Osteoblast (primary cell): ENCODE measurements at places on chromosomes 5 and 9. TPM values are rescaled to one million over a fixed set of nuclear protein-coding genes. Genes with fewer than 3 reads are reported as not detected.
A peak's percentile ranks its signal among the peaks of the same experiment; 100 is the strongest.

TLR4 gene
- total RNA-seq: 44.2 and 46.7 TPM in 2 replicates

CDC14B gene
- total RNA-seq: 43.4 and 44.2 TPM in 2 replicates

NR5A1 gene
- not detected in 2 replicates for total RNA-seq

RNF183 gene
- not detected in 2 replicates for total RNA-seq

NEUROG1 gene
- total RNA-seq: not detected in 2 replicates

C5orf58 gene
- total RNA-seq: not detected in 2 replicates

TMEM174 gene
- not detected in 2 replicates for total RNA-seq

KYAT1 gene
- 3.3 and 4.7 TPM in 2 replicates for total RNA-seq

C7 gene
- total RNA-seq: 0.36 and 0.88 TPM in 2 replicates

PCDHGA8 gene
- 3.5 and 3.6 TPM in 2 replicates for total RNA-seq

LIX1 gene
- not detected in 2 replicates for total RNA-seq

DNA sequence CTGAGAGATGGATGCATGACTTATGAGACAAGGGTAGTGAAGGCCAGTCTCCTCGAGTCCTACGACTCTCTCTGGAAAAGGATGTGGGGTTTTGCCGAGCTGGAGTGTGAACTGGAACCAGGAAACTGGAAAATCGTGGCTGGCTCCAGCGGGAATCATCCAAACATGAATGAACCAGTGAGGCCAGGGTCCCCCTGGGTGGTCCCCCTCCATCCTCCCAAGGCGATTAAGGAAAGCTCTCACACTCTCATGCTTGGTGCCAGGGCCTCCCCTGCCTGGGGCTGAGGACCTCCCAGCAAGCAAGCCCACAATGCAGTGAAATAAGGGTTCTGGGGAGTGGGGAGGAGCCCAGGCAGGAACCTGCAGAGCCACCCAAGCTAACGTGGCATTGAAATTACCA is 9.6 kb upstream of the AMBP start:
- no peak for DNase-seq

DNA sequence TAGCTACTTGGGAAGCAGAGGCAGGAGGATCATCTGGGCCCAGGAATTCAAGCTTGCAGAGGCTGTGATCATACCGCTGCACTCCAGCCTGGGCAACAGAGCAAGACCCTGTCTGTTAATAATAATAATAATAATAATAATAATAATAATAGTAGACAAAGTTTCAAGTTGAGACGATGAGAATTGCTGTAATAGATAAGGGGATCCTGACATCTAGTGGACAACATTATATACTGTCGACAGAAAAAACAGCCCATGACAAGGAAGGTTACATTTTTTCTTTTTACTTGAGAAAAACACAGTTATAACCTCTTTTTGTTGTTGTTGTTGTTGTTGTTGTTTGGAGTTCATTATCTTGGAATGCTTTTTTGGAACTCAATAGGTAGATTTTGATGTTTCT is 35.3 kb downstream of the NDFIP1 start:
- no peak for DNase-seq

- DNase-seq: no peak
Observed at GRCh38 chr5:94173100-94173499, 431.7 kb upstream of the POU5F2 start.

DNA sequence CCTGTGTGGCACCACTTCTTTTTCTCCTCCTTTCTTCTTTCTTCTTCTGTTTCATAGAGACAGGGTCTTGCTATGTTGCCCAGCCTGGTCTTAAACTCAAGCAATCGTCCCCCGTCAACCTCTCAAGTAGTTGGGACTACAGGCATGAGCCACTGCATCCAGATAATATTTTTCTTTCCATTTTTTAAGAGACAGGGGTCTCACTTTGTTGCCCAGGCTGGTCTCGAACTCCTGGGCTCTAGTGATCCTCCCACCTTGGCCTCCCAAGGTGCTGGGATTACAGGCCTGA is 47.4 kb upstream of the IER5L start:
- DNase-seq: no peak

GRCh38 chr9:112408819-112409218 is 28.9 kb downstream of the HSDL2 start:
- DNase-seq: no peak

GRCh38 chr5:111228520-111229220 is 4.5 kb downstream of the CAMK4 start:
- no peak for DNase-seq

DNA sequence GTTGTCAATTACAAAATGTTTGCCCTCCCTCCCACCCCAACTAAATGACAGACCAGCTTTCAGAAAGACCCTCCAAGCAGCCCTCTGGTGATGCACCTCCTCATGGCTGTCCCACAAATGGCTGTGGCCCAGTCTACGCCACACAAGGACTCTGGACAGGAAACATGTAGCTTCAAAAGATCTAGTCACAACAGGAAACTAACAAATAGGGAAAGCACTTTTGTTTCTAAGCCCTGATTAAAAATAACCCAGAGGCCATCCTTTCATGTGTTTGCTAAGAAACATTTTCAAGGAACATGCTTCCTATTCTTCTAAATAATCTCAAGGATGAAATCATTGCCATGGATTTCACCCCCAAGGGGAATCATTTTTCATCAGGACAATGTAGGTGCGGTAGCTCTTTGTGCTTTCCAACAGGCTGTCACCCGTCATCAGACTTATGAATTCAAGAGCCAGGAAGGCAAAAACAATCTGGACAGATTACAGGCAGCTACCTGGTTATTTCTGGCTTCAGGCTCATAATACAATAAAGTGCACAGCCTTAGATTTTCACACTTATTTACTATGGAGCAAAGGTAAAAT is 20.1 kb downstream of the PCSK1 start:
- peak; percentile 66 for DNase-seq

- DNase-seq: no peak
Observed at GRCh38 chr9:115216873-115217272, 98.9 kb upstream of the TNC start.

GRCh38 chr9:136201609-136202453 is 3.1 kb downstream of the LHX3 start:
- DNase-seq: peak; percentile 98

- DNase-seq: peak; percentile 82
Observed at GRCh38 chr5:39194466-39195136, 24.8 kb downstream of the FYB1 start.

DNA sequence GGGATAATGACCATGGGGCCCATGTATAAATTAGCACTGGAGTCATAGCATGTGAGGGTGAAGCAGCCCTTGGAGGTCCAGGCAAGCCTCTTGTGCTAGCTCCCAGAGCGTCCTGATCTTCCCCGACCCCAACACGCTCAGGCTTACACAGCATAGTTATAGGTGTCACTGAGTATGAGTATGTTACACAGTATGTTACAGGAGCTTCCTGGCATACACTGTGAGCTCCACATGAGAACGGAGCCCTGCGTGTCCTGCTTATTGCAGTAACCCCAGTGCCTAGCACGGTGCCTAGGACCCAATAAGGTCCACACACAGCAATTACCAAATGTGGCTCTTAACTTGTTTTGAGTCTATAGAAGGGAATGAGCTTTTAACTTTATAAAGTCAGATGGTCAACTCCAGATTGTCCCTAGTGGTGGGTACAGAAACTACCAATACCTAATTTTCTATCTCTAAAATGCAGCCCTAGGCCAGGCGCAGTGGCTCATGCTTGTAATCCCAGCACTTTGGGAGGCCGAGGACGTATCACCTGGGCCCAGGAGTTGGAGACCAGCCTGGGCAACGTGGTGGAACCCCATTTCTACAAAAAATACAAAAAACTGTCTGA is 64.1 kb downstream of the PLAC8L1 start:
- no peak for DNase-seq

DNA sequence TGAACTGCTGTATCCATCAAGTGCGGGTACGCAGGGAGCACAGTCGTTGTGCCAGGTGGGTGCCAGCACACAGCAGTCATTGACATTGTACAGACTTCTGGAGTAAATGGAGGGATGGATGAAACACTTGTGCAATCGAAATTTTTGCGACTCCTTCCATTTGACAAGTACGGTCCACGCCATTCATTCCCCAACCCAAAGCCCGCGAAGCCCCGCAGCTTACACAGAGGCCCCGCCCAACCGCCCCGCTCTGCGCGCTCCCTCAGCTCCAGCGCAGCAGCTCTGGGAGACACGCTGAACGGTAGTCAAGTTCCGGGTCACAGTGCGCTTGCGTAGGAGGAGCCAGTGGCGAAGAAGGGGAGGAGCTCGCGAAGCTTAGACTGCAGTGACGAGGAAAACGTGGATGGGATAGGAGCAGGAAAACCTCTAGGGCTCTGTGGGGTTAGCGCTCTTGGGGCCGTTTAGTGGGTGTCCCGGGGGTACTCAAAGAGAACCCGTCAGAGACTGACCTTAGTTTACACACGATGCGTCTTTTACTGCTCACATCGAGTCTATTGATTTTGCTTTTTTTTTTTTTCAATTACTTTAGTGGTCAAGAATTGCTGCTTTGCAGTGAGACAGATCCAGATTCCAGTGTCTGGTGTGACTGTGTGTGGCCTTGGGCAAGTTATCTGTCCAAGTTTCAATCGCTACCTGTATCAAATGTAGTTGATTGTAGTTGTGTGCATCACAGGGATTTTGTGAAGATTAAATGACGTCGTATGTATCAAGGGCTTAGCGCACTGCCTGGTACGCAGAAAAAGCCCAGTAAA is 15.3 kb upstream of the MSANTD3 start:
- peak; percentile 98 for DNase-seq

- no peak for DNase-seq
Observed at GRCh38 chr5:74199005-74199404, 441.5 kb downstream of the ENC1 start.

GRCh38 chr9:122031776-122032175 is 61.3 kb downstream of the TTLL11 start:
- DNase-seq: peak; percentile 44

DNA sequence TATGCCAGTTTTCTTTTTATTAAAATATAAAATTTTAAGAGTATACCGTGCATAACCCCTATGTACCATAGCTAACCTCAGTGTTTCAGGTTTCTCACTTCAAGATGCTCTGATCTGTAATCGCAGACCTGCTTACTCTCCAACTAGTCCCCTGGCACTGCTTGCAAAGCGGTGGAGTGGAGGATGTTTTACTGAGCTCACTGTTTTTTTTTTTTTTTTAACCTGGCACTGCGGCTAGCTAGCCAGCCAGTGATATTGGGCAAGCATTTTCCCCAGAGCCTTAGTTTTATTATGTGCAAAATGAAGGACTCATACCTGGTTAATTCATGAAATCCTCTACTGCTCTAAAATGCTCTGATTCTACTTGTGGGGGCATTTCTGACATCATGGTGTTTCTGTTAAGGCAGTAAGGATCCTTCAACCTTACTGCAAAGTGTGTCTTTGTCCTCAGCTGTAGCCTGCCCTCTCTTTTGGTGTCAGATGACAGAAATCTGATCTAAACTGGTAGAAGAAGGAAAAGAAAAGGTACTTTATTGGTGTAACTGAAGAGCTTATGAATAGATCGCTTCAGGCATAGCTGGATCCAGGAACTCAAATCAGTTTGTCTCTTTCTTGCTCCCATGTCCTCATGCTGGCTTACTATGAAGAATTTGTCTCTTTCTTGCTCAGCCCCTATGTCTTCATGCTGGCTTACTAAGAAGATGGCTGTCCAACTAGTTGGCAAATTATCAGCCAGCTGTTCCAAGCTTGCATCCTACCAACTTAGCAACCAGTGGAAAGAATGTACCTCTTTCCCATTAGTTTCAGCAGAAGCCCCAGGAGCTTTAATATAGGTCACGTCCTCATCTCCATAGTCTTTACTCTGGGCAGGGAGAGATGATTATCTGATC is 59.8 kb downstream of the DOCK2 start:
- DNase-seq: no peak

GRCh38 chr9:116002624-116003023 is 151.0 kb upstream of the PAPPA start:
- peak; percentile 30 for DNase-seq

GRCh38 chr5:67363963-67364362 is 167.4 kb upstream of the CD180 start:
- no peak for DNase-seq

- DNase-seq: no peak
Observed at GRCh38 chr9:27430750-27431535, 93.1 kb upstream of the IFNK start.

DNA sequence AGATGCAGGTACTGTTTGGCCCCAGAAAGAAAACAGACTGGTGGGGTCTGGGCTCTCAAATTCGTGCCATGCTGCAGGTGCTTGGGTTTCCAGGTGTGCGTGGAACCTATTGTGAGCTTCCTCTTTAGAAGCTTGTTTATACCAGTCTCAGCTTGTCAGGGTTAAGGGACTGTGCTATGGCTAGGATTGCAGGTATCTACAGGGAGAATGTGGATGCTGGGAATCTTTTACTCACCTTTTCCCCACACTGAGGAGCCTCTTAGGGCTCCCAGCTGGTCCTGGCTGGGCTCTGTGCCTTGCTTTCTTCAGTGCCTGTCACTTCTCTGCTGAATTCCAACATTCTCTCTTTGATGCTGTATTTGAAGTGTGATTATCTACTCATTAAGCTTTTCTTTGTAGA is 111.8 kb downstream of the WDR70 start:
- no peak for DNase-seq

GRCh38 chr5:172452398-172453205 is 1.7 kb downstream of the SH3PXD2B start:
- peak; percentile 87 for DNase-seq

DNA sequence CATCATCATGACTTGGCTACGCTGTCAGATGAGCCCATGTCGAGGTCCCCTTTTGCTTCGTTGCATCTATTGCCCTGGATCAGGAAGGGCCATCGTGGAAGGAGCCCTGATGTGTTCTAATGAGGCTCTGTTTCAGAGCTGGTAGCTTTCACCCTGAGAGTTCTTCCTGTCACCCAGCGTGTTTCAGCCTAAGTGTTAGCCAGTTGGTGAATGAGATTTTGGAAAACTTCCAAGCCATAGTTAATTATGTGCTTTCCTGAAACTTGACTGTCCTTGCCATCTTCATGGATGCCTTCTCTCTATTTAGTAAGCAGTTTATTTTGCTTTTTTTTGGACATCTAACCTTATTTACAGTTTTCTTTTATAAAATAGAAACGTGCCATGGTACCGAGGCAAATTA is 1695.4 kb upstream of the WWC1 start:
- DNase-seq: no peak

GRCh38 chr9:2623288-2624050 is 1.9 kb downstream of the VLDLR start:
- DNase-seq: no peak

- no peak for DNase-seq
Observed at GRCh38 chr5:139690803-139691629, 42.9 kb downstream of the CXXC5 start.

DNA sequence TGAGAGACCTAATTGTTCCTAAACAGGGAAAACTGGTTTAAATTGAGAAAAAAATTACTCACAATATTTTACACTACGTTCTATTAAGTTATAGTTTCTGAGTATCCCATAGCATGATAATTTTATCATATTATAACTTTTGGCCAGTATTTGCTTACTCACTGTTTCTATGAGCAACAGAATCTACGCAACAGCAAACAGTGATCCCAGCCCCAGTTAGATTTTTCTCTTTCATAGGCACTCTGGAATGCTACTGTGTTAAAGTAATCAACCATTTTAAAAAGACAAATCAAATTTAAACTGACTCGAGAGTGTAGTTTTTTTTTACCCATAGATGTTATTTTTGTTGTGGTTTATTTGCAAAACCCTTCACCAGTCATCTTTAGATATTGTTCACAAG is 107.2 kb downstream of the XRCC4 start:
- no peak for DNase-seq
